CD4-positive, CD25-positive, alpha-beta regulatory T cell (primary cell): ENCODE measurements at places on chromosomes 3 and 15.

GRCh38 chr3:192262001-192262400 is 465.3 kb downstream of the FGF12 start:
- no peaks in the 10 kb centered on the region for H3K36me3 ChIP-seq
- no peak overlapping the region for H3K27ac ChIP-seq
- no peak for DNase-seq
- no peaks in the 10 kb centered on the region for H3K4me1 ChIP-seq
- H3K4me3 ChIP-seq, result no peak overlapping the region

DNA sequence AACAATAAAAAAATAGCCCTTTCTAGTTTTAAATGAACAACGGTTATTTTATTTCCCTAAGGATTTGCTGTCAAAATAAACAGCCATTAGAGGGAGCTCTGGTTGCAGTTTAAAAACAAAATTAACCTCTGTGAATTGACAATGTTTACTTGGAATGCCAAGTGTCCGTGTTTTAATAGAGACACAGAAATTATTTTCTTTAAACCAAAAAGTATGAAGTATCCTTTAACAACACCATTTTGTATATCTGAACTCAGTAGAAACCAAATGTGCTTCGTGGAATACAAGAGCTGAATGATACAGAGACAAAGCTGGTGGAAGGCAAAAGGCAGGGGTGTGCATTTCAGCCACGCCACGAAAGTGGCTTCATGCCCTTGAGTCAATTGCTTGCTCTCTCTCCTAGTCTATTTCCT is 74.4 kb downstream of the MOBP start:
- H3K27ac ChIP-seq, result no peak overlapping the region
- DNase-seq, result no peak
- no peaks in the 10 kb centered on the region for H3K4me1 ChIP-seq
- H3K27me3 ChIP-seq, result no peaks in the 10 kb centered on the region

DNA sequence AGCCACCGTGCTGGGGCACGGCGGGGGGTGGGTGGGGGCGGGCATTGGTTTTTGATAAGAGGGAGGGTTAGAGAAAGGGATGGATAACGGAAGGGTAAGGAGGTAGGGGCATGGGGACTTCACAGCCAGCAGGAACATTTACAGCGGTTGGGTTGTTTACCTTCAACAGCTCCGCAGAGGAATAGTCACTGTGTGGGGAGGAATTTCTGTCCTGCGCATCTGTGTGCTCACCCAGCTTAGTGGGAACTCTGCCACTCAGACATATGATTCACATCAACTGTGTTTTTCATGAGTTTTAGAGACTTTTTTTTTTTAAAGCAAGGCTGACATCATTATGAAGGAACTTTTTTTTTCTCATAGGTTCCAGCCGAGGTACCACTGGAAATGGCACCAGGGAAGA is 19.6 kb downstream of the CHRD start:
- DNase-seq, result no peak
- no peak overlapping the region for H3K4me3 ChIP-seq
- no peaks in the 10 kb centered on the region for H3K27me3 ChIP-seq

- no peak for DNase-seq
- H3K4me1 ChIP-seq, result no peaks in the 10 kb centered on the region
- H3K4me3 ChIP-seq, result no peak overlapping the region
These were observed 195.7 kb downstream of the AGBL1 start for GRCh38 chr15:86275361-86275760.

DNA sequence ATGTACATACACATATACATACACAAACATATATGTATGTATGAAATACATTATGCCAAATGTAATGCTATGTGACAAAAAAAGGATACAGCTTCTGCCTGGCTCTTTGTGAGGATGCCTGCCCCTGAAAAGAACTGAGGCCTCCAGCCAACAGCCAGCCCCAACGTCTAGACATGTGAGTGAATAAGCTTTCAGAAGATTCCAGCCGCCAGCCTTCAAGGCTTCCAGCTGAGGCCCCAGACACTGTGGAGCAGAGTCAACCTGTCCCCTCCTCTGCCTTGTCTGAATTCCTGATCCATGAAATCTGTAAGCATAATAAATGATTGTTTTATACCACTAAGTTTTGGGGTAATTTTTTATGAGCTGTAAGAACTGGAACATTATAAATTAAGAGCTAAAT is 24.7 kb downstream of the GXYLT2 start:
- no peak overlapping the region for H3K4me3 ChIP-seq
- H3K4me1 ChIP-seq, result no peaks in the 10 kb centered on the region
- no peak overlapping the region for H3K27ac ChIP-seq
- H3K27me3 ChIP-seq, result no peaks in the 10 kb centered on the region

DNA sequence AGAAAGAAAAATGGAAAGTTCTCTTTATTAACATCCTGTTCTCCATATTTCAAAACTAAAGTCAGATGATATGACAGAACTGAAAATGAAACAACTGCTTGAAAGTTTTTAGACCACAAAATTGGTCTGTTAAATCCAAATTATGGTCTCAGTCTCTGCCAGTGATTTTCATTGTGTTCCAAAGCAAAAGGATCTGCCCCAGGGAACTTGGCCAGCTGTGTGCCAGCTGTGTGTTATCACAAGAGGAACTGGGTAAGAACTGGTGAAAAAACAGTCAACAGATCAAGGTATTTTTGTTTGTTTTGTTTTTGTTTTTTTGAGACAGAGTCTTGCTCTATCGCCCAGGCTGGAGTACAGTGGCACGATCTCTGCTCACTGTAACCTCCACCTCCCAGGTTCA is 323.3 kb downstream of the CTNNB1 start:
- no peak overlapping the region for H3K4me3 ChIP-seq
- no peak overlapping the region for H3K27ac ChIP-seq
- no peaks in the 10 kb centered on the region for H3K36me3 ChIP-seq
- no peaks in the 10 kb centered on the region for H3K4me1 ChIP-seq
- DNase-seq, result peak; percentile 11
- H3K27me3 ChIP-seq, result no peaks in the 10 kb centered on the region
